NCI-H345 (cell line): ENCODE measurements at places on chromosomes 12 and 14.

- DNase-seq, result no peak
These were observed 228.2 kb upstream of the SYT1 start for GRCh38 chr12:78636231-78636855.

DNA sequence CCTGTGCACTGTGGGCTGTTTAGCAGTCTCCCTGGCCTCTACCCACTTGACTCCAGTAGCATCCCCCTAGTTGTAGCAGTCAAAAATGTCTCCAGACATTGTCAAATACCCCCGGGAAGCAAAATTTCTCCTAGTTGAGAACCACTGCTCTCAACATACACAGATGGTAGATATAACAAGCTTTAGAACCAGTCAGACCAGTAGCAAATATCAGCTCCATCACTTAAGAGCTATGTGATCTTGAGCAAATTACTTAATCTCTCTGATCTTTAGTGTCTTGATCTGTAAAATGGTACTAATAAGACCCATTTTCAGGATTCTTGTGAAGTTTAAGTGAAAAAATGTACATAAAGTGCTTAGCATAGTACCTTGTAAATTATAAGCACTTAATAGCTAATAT lies 96.2 kb downstream of the DUSP6 start:
- DNase-seq, result no peak

DNA sequence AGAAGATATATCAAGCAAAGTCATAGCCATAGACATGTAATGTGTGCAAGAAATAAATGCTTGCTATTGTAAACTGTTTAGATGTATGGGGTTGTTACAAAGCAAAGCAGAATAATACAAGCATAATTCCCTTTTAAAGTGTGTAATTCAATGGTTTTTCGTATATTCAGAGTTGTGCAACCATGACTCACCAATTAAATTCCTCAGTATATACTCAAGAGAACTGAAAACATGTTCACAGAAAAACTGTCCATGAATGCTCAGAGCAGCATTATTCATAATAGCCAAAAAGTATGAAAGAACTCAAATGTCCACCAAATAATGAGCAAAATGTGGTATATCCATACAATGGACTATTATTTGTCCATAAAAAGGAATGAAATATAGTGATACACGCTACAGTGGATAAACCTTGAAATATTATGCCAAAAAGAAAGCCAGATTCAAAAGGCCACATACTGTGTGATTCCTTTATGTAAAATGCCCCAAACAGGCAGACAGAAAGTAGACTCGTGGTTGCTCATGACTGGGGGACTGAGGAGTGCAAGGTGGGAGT lies 9.3 kb downstream of the GXYLT1 start:
- no peak for DNase-seq

DNA sequence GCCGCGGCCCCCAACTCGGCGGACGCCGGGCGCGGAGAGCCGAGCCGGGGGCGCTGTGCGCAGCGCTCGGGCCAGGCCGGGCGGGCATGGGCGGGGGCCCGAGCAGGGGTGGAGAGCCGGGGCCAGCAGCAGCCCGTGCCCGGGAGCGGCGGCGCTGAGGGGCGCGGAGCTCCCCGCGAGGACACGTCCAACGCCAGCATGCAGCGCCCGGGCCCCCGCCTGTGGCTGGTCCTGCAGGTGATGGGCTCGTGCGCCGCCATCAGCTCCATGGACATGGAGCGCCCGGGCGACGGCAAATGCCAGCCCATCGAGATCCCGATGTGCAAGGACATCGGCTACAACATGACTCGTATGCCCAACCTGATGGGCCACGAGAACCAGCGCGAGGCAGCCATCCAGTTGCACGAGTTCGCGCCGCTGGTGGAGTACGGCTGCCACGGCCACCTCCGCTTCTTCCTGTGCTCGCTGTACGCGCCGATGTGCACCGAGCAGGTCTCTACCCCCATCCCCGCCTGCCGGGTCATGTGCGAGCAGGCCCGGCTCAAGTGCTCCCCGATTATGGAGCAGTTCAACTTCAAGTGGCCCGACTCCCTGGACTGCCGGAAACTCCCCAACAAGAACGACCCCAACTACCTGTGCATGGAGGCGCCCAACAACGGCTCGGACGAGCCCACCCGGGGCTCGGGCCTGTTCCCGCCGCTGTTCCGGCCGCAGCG lies 639 bp downstream of the FZD10 start:
- no peak for DNase-seq

- DNase-seq, result no peak
These were observed 858 bp upstream of the ANKRD13A start for GRCh38 chr12:109998241-109998903.

DNA sequence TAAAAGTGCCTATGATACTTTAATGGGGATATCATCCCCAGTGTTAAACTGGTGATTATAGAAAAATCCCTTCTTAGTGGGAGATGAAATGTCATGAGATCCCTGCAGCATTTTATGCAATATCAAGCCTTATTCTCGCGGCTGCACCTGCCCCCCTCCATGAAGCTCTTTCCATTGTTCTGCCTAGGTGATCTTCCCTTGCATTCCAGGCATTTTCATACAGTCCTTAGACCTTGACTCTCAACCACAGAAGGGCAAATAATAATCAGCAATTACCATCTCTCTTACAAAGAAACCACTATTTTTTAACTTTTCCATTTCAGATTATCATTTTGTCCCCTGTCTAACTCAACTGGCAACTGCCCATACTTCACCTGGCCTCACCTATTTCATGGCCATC lies 352.3 kb downstream of the NELL2 start:
- no peak for DNase-seq

DNA sequence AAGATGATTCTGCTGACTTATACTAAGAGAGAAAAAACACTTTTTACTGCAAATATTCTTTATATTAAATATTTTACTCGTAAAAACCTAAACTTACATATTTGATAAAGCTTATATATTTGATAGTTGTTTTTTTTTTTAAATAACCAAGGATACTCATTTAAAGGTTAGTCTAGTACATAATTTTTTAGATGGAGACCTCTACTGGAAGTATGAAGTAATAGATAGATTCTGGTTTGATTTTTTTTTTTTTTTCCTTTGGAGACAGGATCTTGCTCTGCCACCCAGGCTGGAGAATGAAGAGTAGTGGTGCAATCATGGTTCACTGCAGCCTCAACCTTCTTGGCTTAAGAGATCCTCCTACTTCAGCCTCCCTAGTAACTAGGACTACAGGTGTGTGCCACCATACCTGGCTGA lies 16.4 kb downstream of the ARID2 start:
- no peak for DNase-seq

GRCh38 chr14:66174453-66174891 lies 311.7 kb upstream of the CCDC196 start:
- no peak for DNase-seq

DNA sequence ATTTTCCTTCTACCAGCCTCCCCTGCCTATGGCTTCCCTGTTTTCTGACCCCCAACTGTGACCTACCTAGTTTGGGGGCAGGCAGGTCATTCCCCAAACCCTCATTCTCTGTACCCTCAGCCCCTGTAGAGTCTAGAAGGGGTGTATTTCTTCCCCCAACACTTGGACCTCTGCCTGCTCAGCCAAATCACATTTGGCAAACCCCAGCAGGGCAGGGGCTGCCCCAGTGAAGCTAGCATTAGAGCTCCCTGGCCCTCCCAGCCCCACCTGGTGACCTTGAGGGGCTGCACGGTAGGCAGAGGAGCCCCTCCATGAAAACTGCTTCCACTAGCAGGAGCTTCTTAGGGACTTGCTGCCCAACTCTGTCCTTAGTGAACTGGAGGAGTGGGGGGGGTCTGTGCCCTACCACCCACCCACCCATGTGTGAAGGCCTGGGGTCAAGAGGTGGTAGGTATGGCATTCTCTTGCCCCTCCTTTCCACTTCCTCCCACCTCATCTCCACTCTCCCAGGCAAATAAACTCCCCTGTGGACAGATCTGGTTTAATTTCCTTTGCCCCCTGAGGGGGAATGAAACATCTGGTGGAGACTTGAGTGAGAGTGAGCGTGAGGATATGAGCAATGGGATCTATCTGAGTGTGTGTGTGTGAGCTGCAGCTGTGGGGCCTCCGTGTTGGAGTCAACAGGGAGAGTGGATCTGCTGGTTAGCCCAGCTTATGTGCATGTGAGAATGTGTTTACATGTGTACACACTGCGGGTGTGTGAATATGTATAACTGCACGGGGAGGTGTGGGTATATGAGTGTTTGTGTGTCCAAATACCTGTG lies 1.6 kb downstream of the NXPH4 start:
- DNase-seq, result no peak

DNA sequence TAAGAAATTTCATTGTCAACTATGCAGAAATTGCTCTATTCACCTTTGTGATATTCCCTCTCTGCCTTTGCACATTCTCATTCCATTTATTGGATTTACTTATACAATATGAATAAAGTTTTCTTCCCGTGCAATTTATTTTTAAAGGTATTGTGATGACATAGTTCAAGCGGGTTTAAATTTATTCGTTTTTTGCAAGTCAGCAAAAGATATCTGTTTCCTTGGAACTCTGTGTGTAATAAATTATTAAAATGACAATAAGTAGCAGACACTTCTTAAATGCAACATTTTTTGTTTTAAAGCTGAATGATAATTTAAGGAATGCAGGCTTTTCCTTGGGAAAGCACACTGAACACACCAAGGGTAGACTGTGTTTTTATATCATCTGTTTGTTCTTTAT lies 143.1 kb downstream of the SLC41A2 start:
- DNase-seq, result no peak

DNA sequence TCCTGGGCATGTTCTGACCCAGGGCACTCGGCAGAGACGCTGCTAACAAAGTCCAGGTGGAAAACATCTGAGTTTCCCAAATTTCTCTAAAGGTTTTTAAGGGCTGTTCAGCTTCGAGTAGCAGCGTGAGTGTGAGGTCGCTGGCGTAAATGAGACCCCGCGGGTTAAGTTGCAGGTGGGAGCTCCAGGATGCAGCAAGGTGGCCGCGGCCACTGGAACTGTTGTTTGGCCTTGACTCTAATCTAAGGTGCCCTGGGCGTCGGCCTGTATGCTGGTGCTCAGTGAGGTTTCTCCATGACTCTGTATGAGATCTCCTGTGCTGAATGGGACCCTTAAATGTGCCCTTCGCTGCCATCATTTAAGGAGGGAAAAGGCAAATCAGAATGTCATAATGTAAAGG lies 50.7 kb downstream of the ELK3 start:
- no peak for DNase-seq

GRCh38 chr12:15956413-15957185 lies 45.5 kb downstream of the DERA start:
- peak; percentile 6 for DNase-seq

DNA sequence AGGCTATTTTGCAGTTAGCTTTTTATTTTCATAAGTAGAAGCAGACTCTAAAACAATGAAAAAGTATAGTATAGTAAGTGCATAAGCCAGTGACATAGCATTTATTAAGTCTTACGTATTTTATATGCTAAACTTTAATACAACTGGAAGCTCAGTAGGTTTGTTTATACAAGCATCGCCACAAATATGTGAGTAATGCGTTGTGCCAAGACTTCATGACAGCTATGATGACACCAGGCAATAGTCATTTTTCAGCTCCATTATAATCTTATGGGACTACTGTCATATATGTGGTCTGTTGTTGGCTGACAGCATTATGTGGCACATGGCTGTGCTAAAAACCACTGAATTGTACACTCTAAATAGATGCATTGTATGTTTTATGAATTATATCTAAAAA lies 40.3 kb downstream of the SLC38A2 start:
- no peak for DNase-seq

DNA sequence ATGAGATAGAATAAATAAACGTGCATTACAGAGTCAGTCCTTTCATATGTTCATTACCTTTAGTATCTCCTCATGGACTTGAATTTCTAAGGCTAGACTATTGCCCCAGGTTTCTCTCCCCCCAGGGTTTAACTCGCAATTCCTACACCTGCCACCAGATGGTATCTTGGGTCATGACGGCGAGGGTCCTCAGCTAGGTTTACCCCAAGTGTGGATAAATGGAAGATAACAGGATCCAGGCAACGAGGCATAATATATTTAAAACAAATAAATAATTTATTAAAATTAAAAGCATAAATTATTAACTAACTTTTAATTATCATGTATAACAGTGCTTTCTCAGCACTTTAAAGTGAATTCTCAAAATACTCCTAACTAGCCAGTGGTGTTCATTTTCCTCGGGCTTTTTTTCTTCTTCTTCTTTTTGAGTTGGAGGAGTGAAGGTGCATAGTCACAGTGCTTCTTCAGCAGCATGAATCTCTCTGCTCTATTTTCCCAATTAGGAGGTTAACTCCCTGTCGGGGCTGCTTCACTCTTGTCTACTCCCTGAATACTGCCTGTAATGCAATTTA lies 243.5 kb upstream of the CAND1 start:
- DNase-seq, result peak; percentile 51

- DNase-seq, result no peak
These were observed 564.7 kb upstream of the FLRT2 start for GRCh38 chr14:84965279-84965678.

GRCh38 chr12:48280572-48280971 lies 70.1 kb downstream of the ZNF641 start:
- no peak for DNase-seq

DNA sequence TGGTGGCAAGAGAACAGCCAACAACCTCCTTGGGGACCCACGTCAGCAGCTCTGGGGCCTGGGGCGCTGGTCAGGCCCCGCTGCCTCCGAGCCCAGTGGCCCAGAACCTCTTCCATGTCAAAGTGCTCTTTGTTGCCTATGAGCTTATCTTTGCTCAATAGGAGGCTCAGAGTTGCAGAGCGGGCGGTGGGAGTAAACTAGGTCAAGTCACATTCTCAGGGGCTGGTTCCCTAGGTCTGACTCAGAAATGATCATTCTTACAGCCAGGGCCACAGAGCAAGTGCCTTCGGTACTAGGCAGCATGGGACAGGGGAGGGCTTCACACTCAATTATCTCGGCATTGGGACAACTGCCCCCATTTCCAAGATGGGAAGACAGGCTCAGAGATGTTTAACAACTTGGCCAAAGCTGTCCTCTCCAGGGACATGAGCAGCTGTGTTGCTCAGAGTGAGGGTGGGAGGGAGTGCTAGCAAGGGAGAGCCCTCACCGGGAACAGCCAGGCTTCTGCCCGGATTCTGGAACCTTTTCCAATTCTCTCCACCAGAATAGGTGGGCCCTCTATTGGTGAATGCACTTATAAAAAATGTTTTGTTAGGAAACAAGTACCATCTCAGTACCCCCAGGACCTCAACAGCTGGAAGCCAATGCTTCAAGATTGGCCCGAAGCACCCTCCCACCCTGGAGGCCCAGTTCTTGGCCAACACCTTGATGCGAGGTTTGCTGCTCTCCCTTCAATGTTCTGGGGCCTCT lies 11.9 kb downstream of the SLC25A29 start:
- DNase-seq, result no peak

DNA sequence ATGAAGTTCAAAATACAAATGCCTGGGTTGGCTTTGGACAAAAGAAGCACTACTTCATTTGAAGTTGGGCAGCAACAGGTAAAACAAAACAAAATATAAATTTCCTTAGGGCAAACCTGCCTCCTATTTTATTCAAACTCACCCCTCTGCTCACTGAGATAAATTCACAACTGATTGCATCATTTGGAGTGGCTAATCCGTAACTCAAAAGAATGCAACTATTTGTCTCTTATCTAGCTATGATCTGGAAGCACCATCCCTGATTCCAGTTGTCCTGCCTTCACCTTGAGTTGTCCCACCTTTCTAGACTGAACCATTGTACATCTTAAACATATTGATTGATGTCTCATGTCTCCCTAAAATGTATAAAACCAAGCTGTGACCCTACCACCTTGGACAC lies 145.0 kb downstream of the CCER1 start:
- no peak for DNase-seq
